Placental pericyte (primary cell): ENCODE measurements at places on chromosomes 16 and 17. TPM values are rescaled to one million over a fixed set of nuclear protein-coding genes. Genes with fewer than 3 reads are reported as not detected.

Gene CCL8
- total RNA-seq: not detected in 2 replicates

Gene PRAC1
- total RNA-seq: not detected in 2 replicates

Gene NUPR1
- total RNA-seq: 1.1 and 45.3 TPM in 2 replicates

Gene KRTAP4-5
- total RNA-seq: not detected in 2 replicates

Gene RAP1GAP2
- 0.44 and 3.7 TPM in 2 replicates for total RNA-seq

Gene SPATA20
- 87.2 and 99.6 TPM in 2 replicates for total RNA-seq

Gene RGS11
- 1.0 and 2.4 TPM in 2 replicates for total RNA-seq

Gene SKAP1
- total RNA-seq: not detected in 2 replicates

Gene P2RX5
- total RNA-seq: 0.44 and 2.0 TPM in 2 replicates

Gene CCDC78
- 1.1 and 3.1 TPM in 2 replicates for total RNA-seq

Gene TOM1L2
- total RNA-seq: 26.5 and 35.1 TPM in 2 replicates

Gene CCL1
- total RNA-seq: not detected in 2 replicates

Gene MEFV
- total RNA-seq: not detected in 2 replicates

Gene NAGS
- total RNA-seq: 0.66 and 1.4 TPM in 2 replicates

Gene MARCHF10
- not detected in 2 replicates for total RNA-seq

Gene TNFRSF17
- total RNA-seq: not detected in 2 replicates

Gene KRT15
- total RNA-seq: 3.3 TPM in 1 of 2 replicates, not detected in the other

Gene ZNF385C
- total RNA-seq: not detected in 2 replicates

Gene CCL14
- total RNA-seq: not detected in 2 replicates

Gene HBQ1
- total RNA-seq: not detected in 2 replicates

Gene EMP2
- 3.1 and 27.1 TPM in 2 replicates for total RNA-seq

Gene SDR42E1
- total RNA-seq: 0.22 and 1.3 TPM in 2 replicates

Gene GAST
- not detected in 2 replicates for total RNA-seq

Gene FBXW10B
- 0.57 and 0.66 TPM in 2 replicates for total RNA-seq

Gene LRRC37A
- 4.0 and 4.2 TPM in 2 replicates for total RNA-seq
